ENCODE measurements at places on chromosomes 11 and 22.

- DNase-seq = no peak
Observed at GRCh38 chr11:62116451-62116850, 7.4 kb upstream of the INCENP start.

GRCh38 chr22:33792832-33793231 is 127.4 kb downstream of the LARGE1 start:
- DNase-seq = no peak

- no peak for DNase-seq
Observed at GRCh38 chr11:84319863-84320262, 1033.7 kb upstream of the CCDC90B start.

DNA sequence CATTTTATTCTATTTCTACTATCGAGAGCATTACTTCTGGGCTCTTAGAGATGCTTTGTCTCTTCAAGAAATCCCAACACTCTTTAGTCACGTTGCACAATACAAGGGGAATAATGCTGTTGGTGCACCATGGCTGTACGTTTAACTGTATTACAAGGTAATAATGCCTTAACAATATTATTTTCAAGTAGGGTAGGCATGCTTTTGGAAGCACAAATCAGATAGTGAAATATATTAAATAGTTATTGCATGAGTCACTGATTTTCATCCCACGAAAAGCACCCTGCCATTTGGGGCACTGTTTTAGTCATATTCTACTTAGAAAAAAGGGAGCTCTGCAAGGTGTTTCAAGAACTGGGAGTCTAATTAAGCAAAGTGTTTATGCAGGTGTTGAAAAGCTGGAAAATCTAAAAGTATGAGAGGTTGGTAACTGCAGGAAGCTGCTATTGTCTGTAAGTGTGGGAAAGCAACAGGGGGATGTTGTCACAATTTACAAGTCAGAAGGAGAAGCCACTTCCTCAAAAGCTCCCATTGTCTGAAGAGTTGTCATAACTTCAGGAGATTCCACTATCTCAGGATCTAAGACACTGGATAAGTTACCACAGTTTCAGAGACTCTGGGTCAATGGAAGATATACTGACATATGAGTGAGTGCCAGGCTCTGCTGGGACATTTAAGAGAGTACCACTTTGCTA is 218.2 kb downstream of the JRKL start:
- DNase-seq = no peak

DNA sequence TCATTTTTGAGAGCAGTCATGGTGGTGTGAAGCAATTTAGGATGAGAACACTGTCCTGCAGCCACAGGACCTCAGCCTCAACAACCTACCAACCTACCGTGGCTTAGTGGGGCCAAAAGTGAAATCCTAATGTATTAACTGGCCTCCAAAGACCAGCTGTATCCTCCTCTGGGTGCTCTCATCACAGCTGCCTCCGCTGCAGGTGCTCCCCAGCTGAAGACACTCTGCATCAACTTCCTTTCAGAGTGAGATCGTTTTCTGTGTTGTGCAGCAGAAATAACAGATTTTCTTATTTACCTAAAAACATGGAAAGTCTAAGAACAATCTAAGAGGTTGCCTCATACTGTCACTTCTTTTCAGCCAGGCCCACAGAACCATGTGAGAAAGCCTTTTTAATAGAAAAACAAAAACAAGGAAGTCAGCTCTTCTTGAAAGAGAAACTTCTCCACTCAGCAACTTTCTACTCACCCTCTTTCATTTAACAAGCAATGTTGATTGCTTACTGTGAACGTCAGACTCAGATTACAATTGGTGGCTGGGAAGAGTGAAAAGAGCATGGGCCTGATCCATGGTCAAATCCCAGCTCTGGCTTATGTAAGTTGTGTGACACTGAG is 136.1 kb downstream of the TENM4 start:
- DNase-seq = no peak

DNA sequence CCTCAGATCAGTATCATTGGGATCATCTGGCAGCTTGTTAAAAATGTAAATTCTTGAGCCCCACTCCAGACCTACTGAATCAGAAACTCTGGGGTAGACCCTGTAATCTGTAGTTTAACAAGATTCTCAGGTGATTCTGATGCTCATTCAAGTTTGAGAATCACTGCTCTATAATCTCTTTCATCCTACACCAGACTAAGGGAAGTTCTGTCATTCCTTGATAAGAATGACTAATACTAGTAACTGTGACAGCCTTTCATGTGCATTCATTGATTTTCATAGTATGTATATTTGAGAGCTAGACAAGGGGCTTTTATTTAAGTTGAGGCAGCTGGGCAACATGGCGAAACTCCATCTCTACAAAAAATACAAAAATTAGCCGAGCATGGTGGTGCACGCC is 30.0 kb downstream of the NAT10 start:
- no peak for DNase-seq

GRCh38 chr11:36041988-36042611 is 98.2 kb downstream of the LDLRAD3 start:
- no peak for DNase-seq

DNA sequence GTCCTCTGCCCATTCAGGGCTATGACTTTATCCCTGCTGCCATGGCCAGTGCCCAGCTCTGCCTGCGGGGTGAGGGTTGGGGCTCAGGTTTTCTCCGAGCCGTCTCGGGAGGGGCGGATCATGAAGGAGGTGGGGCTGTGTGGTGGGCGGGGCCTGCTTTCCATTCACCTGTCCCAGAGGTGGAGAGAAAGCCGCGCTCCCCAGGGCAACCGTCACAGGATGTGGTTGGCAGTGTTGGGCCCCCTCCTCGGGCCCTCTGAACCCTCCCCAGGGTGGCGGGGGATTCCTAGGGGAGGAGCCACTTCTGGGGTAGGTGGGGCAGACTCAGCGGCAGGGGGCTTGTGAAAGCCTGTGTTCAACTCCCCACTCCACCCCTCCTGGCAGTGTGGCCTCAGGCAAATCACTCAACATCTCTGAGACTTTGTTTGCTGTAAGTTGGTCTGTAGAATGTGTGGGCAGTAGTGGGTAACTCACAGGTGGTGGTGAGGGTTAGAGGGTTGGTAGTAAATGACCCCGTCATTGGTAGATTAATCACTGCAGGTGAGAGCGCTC is 50.3 kb downstream of the CD6 start:
- DNase-seq = no peak

DNA sequence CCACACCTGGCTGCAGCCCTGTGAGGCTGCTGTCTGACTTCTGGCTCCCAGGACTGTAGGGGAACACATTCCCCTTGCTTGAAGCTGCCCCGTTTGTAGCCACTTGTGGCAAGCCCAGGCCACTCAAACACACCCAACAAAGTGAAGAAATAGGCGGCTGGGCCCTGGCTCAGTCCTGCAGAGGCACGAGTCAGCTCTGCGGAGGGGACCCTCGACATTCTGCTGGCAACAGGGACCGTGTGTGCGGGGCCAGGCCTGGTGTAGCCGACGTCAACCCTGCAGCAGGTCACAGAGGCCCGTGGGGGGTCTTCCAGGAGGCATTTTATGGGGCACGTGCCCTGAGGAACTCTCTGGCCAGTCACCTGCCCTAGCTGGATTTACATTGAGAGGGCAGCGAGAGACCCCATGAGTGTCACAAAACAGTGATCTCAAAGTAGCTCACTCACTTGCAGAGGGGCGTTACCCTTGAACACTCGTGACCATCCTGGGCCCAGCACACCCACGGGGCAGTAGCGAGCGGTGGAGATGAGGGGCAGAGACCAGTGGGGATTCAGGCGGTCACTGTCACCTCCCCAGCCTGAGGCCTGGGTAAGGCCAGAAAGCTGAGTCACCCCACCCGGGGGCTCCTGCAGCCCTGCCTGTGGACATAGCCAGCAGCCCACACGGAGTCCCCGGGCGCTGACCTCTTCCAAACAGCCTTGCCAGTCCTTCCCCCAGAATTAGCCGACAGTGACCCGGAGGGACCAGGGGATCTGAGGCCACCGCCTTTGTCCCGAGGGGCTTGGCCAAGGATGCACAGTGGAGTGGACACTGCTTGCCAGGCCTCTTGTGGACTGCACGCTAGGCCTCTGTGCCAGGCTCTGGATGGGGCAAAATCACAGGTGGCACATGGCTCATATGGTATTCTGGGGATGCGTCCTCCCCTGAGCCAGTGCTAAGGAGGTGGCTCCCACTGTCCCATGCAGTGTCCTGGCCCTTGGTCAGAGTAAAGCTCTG is 139.5 kb downstream of the CTTN start:
- no peak for DNase-seq

DNA sequence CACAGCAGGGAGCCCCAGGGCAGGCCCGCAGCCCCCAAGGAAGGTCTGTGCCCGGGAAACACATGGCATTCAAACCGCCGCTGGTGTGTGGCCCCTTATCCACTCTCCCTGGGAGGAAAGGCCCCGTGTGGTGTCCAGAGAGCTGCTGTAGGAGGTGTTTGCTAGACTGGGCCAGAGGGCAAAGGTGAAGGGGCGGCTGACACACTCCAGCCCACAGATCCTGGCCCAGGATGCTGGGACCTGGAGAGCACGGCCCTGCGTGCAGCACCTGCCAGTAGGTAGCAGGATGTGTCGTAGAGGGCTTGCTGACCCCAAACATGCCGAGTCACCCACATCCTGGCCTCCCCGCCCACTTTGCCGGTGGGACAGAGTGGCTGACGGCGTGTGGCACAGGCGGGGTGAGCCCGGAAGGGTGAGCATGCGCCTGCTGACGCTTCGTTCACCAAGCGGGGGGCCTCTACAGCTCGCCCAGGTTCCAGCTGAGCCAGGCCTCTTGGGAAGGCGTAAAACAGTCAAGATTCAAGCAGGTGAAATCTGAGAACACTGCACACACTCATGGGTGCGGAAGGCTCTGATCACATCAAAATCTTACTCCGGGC is 11.0 kb downstream of the OSBPL5 start:
- DNase-seq = no peak

- no peak for DNase-seq
Observed at GRCh38 chr11:94925422-94926270, 47.7 kb downstream of the CWC15 start.

GRCh38 chr22:26679003-26679629 is 21.7 kb downstream of the MIAT start:
- DNase-seq = peak; percentile 74

GRCh38 chr11:125190566-125190965 is 26.0 kb downstream of the PKNOX2 start:
- DNase-seq = no peak

DNA sequence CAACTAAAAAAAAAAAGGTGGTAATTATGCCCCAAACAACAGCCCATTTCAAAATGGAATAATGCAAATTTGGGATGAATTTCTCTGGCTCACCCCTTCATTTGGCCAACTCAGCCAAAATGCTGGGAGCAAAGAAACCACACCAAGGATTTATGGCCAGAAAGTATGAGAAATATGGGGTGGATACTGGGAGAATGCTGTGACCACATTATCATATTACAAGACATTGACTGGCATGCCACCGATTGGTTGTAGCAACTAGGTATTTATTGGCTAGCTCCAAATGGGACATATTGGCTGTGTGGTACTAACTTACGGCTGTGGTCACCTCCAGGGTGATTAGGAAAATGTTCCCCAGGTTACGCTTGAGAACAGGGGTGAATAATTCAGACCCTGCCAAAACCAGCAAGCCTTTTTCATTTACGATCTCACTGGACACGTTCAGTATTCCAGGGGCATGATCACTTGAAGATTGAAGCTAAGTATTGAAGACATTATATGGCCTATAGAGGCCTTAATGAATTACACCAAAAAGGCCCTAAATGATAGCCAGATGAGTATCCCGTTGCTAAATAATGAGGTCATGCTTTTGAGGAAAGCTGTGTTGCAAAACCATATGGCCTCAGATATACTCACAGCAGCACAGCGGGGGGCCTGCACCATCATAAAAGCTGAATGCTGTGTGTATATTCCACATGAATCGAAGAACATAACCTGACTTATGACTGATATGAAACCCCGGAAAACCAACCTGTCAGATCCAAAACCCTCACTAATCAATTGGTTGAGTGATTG is 3.8 kb upstream of the FDX1 start:
- DNase-seq = no peak

- no peak for DNase-seq
Observed at GRCh38 chr22:45454275-45454674, 40.8 kb downstream of the RIBC2 start.

DNA sequence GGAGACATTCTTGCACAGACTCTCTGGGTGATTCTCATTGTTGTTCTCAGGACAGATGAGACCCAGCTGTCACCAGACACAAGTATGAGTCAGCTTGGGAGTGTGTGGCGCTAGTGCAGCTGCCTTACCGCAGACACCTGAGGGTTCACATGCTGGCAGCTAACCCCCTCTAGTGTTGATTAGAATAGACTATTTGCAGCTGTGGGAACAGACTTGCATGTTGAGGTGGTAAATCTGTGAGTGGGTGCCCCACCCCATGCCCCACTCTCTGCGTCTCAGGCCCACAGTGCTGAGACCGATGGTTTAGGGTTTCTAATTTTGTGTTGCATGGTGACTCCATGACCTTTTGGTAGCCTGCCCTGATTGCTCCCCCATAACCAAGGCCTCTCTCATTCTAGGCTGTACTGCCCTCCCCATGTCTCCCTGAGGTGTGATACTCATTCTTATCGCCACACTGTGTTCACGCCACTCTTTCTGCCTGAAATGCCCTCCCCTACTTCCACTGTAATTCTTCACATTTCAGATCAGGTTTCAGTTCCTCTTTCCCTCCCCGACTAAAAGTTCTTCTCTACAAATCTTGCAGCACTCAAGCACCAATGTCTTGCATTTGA is 73.7 kb upstream of the KIRREL3 start:
- DNase-seq = no peak

DNA sequence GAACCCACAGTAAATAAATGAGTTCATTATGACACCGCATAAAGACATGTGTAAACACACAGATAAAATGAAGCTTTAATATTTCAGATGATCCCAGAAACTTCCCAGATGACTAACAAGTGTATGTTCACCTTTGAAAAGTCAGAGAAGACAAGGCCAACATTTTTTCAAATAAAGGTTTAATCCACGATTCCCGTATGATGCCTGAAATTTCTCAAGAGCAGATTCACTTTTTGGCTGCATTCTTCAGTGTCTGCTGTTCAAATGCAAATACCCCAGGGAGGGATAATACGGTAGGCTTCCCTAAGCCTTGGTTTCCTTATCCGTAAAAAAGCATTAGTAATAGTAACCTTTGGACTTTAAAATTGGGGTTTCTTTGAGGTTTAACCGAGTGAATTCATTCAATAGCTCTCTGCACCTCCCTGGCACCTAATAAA is 62.5 kb downstream of the SYTL2 start:
- DNase-seq = no peak

- no peak for DNase-seq
Observed at GRCh38 chr22:19003508-19003907, 67.4 kb upstream of the PRODH start.

DNA sequence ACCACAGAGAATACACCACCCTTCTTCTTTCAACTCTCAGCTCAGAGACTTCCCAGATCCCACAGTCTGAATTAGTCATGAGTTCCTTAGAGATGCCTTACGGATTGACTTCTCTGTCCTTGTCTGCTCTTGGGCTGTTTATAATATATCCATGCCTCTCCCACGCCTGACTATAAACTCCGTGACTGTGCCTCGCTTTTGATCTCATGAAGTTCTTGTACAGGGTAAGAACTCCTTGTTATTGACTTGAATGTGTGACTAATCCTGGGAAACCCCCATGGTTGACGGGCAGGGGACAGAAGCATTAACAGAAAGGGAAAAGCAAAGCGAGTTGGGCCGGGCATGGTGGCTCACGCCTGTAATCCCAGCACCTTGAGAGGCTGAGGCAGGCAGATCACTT is 62.4 kb upstream of the POU2AF1 start:
- no peak for DNase-seq

Measured in hindlimb muscle (tissue), 1 donor.